ENCODE measurements at places on chromosomes 11 and 22.

GRCh38 chr11:109016724-109017123 is 351.9 kb downstream of the DDX10 start:
- no peak for DNase-seq
- no peaks in the 10 kb centered on the region for H3K27me3 ChIP-seq
- no peak overlapping the region for H3K4me3 ChIP-seq
- no peak overlapping the region for H3K27ac ChIP-seq
- no peaks in the 10 kb centered on the region for H3K36me3 ChIP-seq

GRCh38 chr11:26578998-26579661 is 7.1 kb upstream of the MUC15 start:
- no peaks in the 10 kb centered on the region for H3K36me3 ChIP-seq
- no peak overlapping the region for H3K4me3 ChIP-seq
- H3K27me3 ChIP-seq: no peaks in the 10 kb centered on the region
- no peak overlapping the region for H3K27ac ChIP-seq
- no peak for DNase-seq
- H3K4me1 ChIP-seq: no peaks in the 10 kb centered on the region

DNA sequence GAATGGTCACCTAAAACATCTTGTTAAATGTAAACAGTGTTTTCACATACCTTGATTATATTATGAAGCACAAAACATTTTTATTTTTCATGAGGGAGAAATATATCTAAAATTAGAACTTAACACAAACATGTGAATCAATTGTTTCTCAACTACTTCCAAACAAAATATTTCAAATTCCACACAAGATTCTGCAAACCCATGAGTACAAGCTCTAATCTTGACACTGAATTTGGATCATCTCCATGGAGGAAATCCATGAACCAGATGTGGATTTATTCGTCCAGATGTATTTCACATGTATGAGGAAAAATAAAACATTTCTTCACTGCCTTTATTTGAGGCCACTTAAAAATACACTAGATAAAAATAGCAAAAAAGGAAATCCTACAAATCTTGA is 184.2 kb downstream of the SBF2 start:
- H3K27me3 ChIP-seq: no peaks in the 10 kb centered on the region
- no peak overlapping the region for H3K4me3 ChIP-seq

DNA sequence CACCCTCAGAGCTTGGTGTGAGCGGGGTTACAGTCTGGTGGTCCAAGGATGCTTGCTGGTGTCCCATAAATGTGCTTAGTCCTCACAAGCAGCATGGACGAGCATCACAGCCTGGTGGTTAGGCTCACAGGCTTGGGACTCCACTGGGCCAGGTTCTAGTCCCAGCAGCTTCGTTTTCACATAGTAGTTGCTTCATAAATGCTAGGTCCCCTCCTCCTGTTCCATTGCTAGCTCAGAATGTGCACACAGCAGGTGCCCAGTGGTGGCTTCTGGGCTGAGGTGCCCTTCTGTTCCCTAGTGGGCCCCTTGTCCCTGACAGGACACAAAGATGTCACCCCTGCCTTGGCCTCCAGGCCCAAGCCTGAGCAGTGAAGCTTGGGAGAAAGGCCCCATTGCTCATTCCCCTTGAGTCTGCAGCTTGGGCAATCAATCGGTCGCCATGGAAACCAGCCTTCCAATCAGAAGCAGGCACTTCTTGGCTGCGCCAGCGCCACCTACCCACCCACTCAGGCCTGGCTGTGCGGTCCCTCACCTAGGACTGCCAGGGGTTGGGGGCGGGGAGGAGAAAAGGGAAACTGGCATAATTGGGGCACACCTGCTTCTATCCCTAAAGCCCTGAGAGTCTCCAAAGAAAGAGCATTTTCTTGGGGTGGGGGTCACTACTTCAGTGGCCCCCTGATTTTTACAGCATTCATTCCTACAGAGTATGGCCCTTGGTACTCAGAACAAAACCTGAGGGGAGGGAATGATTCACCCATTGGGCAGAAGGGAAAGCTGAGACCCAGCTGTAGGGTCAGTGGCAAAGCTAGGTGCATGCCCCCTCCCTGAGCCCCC is 48.1 kb downstream of the CYTH4 start:
- DNase-seq: no peak
- no peak overlapping the region for H3K27ac ChIP-seq
- no peaks in the 10 kb centered on the region for H3K4me1 ChIP-seq

- DNase-seq: no peak
- no peak overlapping the region for H3K27ac ChIP-seq
- no peak overlapping the region for H3K4me3 ChIP-seq
- no peaks in the 10 kb centered on the region for H3K4me1 ChIP-seq
- H3K36me3 ChIP-seq: peaks cover 10% of the 10 kb centered on the region
Observed at GRCh38 chr11:44108260-44108659, 12.8 kb downstream of the EXT2 start.

DNA sequence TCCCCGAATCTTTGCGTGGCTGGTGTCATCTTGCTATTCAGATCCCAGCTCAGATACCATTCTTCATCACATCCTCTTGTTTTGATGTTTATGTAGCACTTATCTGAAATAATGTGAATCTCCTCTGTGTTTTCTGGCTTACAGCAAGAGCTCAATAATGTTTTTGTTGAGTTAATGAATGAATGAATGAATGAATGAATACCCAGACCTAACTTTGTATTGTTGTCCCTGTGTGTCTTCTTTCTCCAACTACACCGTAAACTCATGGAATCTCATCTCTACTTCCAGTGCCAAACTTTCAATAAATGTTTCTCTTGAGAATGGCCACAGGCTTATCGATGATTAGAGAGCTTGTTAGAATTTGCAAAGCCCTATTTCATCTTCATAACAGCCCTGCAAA is 110.2 kb downstream of the MYO18B start:
- no peaks in the 10 kb centered on the region for H3K27me3 ChIP-seq
- no peak overlapping the region for H3K4me3 ChIP-seq
- no peak overlapping the region for H3K27ac ChIP-seq
- H3K36me3 ChIP-seq: peaks cover 45% of the 10 kb centered on the region

- H3K4me1 ChIP-seq: no peaks in the 10 kb centered on the region
- DNase-seq: no peak
- no peak overlapping the region for H3K27ac ChIP-seq
- H3K4me3 ChIP-seq: no peak overlapping the region
- no peaks in the 10 kb centered on the region for H3K36me3 ChIP-seq
Observed at GRCh38 chr11:64568041-64568571, 22.9 kb upstream of the SLC22A12 start.

DNA sequence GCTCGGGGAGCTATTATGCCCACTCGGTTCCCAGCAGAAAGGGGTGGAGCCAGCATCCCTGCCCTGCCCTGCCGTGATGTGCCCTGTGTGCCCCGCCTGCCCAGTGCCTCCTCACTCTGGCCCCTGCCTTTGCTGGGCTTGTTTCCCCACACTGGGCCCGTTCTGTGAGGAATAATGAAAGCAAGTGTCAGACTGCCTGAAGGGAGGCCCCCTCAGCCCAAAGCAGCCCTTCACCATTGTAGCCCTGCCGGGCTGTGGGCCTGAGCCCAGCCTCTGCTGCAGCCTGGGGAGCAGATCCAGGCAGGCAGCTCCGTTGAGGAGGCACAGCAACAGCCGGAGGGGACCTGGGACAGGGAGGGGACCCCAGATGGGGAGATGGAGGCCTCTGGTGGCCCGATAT is 20.2 kb upstream of the NEFH start:
- H3K27me3 ChIP-seq: no peaks in the 10 kb centered on the region
- no peaks in the 10 kb centered on the region for H3K36me3 ChIP-seq
- DNase-seq: no peak
- H3K27ac ChIP-seq: no peak overlapping the region

DNA sequence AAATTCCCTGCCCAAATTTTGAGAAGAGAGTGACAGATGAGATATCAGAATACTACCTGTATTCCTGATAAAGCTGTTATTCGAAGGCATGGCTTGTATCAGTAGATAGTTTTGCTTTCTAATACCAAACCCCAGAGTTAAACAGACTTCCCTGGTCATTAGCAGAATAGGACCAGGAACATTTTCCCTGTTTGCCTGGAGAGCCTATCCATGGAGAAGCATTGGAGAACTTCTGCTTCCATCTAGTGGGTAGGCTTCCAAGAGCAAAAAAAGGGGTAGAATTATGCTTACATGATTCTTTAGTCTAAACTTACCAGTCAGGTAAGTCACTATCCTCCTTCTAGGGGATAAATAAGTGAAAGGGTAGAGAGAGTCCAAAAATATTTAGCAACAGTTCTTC is 14.2 kb downstream of the PDE3B start:
- no peak overlapping the region for H3K27ac ChIP-seq
- no peaks in the 10 kb centered on the region for H3K27me3 ChIP-seq
- H3K4me3 ChIP-seq: no peak overlapping the region
- H3K36me3 ChIP-seq: no peaks in the 10 kb centered on the region

DNA sequence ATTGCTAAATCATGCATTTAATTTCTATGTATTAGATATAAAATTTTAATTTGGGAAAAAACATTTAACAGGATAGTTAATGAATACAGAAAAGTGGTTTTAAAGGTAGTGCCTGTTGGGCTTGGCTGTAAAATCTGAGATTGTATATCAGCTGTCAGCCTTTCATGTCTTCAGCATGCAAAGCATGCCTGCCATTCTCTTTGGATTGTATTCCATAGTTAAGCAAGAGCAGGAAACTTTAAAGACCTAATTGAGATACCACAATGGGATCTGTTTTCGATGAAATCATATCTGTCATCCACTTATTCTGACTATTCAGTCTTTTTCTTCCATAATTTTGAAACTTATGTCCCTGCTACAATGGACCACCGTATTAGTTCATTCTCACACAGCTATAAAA is 451.0 kb upstream of the DDI1 start:
- no peaks in the 10 kb centered on the region for H3K4me1 ChIP-seq
- no peak for DNase-seq
- no peak overlapping the region for H3K27ac ChIP-seq
- H3K36me3 ChIP-seq: no peaks in the 10 kb centered on the region

DNA sequence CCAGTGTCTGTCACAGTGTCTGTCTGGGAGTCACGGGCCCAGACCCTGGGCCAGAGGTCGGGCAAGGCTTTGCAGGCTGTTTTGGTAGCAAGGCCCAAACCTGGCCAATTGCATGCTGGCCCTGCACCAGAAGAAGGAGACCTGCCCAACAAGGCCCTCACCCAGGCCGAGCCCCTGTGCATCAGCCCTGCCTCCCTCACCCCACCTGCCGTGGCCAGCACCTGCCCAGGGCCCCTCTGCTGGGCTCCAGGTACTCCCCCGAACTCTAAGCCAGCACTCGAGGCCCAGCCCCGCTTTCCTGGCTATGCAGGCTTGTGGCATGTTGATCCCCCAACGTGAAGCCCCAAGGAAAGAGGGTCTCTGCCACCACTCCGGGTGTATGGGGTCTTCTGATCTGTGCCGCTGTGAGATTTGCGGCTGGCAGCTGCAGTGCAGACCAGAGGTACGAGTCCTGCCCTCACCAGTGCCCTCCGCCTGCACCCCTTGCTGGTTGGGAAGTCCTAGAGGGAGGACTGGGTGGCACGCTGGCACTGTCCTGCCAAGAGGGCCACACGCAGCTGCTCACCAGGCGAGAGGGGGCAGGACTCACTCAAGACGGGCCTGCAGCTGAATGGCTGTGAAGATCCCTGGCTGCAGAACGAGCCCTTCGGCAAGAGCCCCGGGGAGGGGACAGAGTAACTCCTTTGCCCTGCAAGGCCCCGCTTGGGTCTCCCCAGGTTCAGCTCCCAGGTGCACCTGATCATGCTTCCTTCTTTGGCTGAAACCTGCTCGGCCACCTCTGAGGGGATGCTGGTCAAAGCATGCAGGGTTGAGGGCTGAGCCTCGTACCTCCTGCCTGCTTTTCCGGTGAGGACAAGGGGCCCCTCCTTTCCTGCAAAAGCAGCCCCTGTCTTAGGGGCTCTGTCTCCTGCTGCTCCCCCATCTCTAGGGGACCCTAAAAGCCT is 6.7 kb upstream of the SEPTIN5 start:
- no peak for DNase-seq
- H3K4me1 ChIP-seq: no peaks in the 10 kb centered on the region
- H3K36me3 ChIP-seq: no peaks in the 10 kb centered on the region
- H3K27me3 ChIP-seq: no peaks in the 10 kb centered on the region
- H3K27ac ChIP-seq: no peak overlapping the region

DNA sequence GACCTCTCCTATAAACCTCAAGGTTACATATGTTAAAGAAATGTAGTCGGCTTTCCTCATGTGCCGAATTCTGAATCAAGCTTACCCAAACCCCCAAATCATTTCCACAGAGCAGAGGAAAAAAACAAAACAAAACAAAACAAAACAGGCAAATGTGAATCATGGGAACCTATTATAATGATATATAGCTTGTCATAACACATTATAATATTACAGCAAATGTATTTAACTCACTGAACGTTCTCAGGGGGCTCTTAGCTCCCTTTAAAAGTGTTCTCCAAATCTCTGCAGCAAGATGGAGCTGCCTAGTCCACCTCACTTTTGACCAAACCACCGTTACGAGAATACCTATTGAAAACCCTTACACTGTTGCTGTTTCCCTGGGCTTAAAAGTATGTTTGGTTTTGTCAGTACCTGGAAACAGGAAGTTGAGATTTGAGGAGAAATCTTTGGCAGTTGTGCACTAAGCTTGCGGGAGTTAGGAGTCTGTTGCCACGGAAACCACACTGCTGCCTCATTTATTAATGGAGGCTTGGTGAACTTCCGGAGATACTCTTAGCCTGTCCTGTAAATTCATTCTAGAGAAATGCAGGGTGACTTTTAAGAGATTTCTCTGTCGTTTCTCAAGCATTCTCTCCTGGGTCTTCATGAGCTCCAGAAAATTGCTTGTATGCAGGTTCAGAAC is 167.0 kb upstream of the RASSF10 start:
- H3K4me1 ChIP-seq: peaks cover 15% of the 10 kb centered on the region
- H3K27me3 ChIP-seq: no peaks in the 10 kb centered on the region
- H3K4me3 ChIP-seq: peak overlapping the region; percentile 23
- DNase-seq: no peak

DNA sequence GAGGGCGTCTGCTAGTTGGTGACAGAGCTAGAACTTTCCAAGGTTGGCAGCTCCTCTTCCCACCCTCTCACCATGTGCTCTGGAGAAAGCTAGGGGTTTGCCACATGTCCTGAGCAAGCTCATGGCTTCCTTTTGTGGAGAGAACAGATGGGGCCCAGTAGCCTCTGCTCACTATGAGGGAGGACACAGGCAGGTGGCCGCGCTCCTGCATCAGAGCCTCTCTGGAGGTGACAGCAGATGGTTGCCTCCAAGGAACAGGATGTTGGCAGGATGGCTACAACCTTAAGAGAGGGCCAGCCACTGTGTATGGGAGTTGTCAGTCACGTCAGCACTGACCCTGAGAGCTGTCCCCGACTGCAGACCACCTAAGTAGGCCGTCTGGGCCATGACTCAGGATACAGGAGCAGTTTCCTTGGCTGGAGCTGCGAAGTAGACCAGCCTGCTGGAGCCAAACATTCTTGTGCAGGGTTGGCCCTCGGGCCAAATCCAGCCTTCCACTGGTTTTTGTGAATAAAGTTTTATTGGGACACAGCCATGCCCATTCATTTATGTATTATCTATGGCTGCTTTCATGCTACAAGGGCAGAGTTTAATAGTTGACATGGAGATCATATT is 28.0 kb downstream of the SGSM1 start:
- H3K27ac ChIP-seq: no peak overlapping the region
- no peaks in the 10 kb centered on the region for H3K4me1 ChIP-seq
- H3K36me3 ChIP-seq: peaks cover 10% of the 10 kb centered on the region
- no peaks in the 10 kb centered on the region for H3K27me3 ChIP-seq

All from ascending aorta (tissue), 2 donors.